ENCODE measurements at places on chromosomes 7 and 10.

- no peak for DNase-seq
Measured at GRCh38 chr7:29596593-29597178, 33.1 kb downstream of the PRR15 start.

DNA sequence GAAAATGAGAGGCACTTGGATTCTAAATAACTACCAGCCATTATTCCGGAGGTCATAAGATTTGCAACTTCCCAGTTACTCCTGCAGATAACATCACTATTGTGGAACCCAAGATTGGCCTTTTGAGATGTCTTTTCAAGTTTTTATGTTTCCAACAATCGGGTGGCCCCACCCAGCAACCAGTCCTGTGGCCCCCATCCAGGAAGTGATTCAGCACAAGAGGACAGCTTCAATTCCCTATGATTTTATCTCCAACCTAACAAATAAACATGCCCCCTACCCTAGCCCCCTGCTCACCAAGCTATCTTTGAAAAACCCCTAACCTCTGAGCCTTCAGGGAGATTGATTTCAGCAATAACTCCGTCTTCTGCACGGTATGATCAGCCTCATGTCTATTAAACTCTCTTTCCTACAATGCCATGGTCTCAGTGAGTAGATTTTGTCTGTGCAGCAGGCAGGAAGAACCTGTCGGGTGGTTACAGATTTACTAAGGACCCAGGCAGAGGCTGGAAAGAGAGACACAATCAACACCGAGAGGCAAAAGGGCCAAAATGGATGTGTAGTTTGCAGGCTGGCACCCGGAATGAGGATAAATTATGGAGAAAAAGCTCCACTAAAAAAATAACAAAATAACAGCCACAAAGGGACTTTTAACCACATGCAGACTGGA is 83.9 kb upstream of the UNC5B start:
- no peak for DNase-seq

GRCh38 chr7:80749270-80749669 is 110.8 kb downstream of the CD36 start:
- DNase-seq: no peak

- no peak for DNase-seq
Measured at GRCh38 chr10:72542396-72542815, 83.5 kb downstream of the MICU1 start.

GRCh38 chr7:24504836-24505235 is 68.4 kb upstream of the PALS2 start:
- DNase-seq: no peak

GRCh38 chr10:47372726-47373125 is 11.4 kb downstream of the ZNF488 start:
- no peak for DNase-seq

- DNase-seq: no peak
Measured at GRCh38 chr10:58780476-58780875, 267.8 kb downstream of the BICC1 start.

DNA sequence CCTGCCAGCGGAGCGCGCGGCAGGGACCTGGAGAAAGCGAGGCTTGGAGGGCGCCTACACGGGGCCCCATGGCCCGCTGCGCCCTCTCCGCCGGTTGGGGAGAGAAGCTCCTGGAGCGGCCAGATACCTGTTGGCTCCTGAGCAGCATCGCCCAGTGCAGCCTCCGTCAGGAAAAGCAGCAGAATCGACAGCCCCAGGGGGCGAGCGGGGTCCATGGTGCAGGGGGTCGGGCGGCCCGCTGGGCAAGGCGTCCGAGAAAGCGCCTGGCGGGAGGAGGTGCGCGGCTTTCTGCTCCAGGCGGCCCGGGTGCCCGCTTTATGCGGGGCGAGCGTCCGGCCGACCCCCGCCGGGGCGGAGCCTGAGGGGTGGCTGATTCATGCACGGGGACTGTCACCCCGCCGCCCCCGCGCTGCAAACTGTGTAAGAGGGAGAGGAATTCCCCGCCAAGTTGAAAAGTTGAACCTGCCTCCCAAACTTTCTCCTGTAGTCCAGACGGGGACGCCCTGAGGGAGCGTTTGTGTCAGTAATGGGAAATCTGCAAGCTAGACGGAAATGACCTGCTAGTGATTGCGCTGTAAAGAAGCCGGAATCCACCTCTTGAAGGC is at the start of gene TFPI2:
Gene TFPI2 (minus strand): TSS at position 290 of the 605 bp plus-strand sequence. CDS start 75 bp downstream, at position 215.
- DNase-seq: no peak

- DNase-seq: no peak
Measured at GRCh38 chr10:92238586-92239098, 52.2 kb downstream of the CPEB3 start.

DNA sequence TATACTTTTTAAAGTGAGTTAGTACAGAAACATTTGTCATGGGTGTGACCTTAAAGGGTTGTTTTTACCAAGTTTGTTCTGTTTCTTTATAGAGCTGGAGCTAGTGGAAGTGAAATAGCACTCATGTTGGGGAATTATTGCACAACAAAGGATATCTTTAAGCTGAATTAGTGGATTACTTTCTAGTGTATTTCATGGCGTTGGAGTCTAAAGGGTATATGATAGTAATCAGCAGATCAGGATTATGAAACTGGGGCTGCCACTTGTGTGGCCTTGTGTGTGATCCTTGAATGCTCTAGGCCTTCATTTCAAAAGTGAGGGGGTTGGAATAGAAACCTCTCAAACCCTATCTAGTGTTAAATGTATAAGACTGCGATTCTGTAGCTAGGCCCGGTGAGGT is 123.6 kb downstream of the LYZL1 start:
- DNase-seq: no peak

GRCh38 chr10:118333871-118334270 is 8.3 kb downstream of the FAM204A start:
- no peak for DNase-seq

- no peak for DNase-seq
Measured at GRCh38 chr10:95474228-95475002, 86.8 kb downstream of the SORBS1 start.

DNA sequence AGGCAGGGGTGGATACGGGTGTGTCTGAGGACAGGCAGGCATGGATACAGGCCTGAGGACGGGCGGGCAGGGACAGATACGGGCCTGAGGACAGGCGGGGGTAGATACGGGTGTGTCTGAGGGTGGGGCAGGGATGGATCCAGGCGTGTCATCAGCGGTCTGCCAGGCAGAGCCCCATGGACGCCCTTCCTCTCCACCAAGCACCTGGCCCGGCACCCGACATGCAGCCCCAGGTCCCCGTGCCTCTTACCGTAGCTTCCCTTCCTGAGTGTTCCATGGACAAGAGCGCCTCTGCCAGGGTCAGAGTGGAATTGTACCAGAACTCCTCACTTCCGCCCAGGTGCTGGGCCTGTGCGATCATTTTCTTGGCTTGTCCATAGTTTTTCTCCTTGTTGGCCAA is 74.6 kb upstream of the NKX6-2 start:
- no peak for DNase-seq

- DNase-seq: no peak
Measured at GRCh38 chr7:41869091-41869490, 166.2 kb upstream of the INHBA start.

DNA sequence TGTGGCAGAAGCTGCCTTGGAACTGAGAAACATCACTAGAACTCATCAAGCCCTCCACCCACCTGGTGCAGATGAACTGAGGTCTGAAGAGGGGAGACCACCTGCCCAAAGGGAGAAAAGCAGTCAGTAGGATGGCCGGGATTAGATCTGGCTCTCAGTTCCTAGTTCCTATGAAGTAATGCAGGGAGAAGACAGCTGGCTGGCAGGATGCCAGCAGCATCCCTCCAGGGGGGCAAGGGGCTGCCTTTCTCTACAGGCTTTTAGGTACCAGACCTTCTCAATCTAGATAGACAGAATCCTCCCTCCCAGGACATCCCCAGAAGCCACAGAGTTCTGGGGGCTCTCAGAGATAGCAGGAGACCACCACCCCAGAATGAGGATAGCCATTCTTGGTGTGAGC is 7.8 kb downstream of the CRHR2 start:
- DNase-seq: no peak

DNA sequence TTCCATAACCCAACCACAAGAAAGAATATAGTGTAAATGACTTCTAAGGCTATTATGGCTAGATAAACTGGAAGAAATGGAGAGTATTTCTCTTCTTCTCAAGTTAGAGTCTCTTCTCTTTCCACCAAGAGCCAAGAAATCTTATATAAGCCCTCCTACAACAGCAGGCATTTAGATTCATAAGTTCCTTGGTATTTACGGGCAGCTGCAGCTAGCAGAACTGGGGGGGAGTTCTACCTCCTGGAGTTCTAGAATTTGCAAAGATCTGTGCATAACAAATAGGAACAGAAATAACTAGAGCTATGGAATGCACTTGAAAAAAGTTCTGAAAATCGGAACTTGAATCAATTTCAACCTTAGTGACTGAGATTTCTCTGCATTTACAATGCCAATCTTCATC is 715.2 kb upstream of the GRM3 start:
- DNase-seq: no peak

- DNase-seq: no peak
Measured at GRCh38 chr7:19455623-19456022, 253.2 kb downstream of the POLR1F start.

DNA sequence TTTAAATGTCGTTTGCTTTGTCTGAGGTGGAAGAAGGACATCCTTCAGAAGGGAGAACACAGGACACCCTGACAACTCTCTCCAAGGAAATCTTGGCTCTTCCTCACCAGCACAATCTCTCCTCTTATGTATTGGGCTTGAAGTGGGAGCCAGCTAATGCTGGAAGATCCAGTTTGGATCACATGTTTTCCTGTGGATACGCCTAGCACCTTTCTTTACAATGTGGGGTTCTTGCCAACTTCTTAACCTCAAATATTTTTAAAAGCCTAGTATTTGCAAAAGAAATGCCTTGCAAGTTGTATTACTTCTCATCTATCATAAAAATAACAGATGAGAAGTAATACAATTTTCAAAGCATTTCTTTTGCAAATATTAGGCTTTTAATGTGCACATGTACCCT is 76.4 kb downstream of the FRMD4A start:
- DNase-seq: no peak

- DNase-seq: no peak
Measured at GRCh38 chr7:132004529-132004928, 448.1 kb upstream of the PODXL start.

DNA sequence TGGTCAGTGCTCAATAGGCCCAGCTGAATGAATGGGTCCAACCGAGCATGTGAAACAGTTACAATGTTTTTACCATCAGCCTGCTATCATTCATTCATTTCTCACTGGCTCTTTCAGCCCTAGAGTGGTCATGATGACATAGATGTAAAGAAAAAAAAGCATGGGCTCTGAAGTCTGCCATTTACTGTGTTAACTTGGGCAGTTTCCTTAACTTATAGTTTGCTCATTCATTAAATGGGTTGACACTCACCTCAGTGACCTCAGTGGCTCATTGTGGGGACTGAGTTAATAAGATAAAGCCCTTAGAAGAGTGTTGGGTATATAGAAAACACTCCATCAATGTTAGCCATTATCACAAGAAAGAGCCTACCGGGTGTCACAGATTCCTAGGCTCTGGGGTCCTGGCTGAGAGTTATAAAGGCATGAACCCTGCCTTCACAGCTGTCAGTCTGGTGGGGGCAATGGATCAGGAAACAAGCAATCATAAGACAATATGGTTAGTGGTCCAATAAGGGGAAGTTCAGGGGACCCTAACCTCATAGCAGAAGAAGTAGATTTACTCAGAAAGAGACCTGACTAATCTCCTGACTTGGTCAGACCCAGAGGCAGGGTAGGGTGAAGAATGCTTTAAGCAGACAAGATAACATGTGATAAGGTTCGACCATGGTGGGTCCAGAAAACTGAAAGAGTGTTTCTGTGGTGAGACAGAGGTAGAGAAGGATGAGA is 29.7 kb upstream of the GPAM start:
- DNase-seq: no peak

DNA sequence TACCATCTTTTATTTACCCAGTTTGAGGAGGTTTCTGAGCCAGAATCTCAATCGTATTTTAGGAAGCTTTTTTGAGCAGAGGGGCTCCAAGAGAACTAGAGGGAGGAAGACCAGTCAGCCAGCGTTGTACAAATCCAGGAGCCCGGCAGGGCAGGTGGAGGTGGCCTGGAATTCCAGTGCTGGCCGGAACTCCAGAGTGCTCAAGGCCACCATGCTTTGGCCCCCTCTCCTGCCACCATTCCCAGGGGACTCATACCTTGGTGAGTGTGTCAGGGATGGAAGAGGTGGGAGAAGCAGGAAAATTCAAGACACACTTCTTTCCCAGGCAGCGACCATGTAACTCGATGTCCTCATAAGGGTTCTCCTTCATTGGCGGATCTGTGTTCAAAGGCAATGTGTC is 55.3 kb downstream of the DENND2A start:
- no peak for DNase-seq

DNA sequence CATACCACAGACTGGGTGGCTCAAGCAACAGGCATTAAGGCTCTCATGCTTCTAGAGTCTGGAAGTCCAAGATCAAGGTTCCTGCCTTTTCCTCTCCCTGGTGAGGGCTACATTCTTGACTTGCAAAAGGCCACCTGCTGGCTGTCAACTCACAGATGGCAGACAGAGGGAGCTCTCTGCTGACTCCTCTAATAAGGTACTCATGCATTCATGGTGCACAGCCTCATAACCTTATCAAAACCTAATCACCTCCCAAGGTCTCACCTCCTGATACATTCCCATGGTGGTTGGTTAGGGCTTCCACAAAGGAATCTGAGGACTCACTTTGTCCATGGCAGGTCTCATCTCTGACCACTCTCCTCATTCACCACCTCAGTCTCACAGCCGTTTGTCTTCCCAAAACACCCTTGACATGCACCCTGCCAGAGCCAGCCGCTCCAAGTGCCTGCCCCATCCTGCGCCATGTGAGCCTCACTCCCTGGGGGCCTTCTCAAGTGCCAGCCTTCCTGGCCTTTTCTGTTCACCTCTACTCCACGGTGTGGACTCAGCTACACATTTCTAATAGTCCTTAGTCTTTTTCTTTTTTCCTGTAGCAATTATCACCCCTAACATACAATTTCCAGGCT is 400.3 kb upstream of the ADARB2 start:
- DNase-seq: no peak

DNA sequence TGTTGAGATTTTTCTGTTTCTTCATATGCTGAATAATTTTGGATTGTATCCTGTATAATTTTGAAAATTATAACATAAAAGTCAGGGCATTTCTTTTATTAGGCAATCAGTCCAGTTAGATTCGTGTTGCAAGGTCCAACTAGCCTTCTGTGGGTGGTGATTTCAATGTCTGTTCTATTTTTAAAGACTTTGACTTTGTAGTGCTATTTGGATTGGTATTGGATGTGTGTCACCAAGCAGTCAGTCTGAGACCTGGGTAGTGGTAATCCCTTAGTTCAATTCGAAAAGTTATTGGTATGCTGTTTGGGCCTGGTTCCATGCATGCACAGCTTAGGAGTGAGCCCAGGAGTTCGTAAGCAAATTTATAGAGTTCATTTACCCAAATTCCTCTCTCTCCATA is 82.2 kb downstream of the EPDR1 start:
- no peak for DNase-seq

- no peak for DNase-seq
Measured at GRCh38 chr7:74454021-74454924, 567 bp downstream of the GTF2IRD1 start.
